ENCODE measurements at places on chromosomes 7 and 10. TPM values are rescaled to one million over a fixed set of nuclear protein-coding genes. Genes with fewer than 3 reads are reported as not detected.

DNA sequence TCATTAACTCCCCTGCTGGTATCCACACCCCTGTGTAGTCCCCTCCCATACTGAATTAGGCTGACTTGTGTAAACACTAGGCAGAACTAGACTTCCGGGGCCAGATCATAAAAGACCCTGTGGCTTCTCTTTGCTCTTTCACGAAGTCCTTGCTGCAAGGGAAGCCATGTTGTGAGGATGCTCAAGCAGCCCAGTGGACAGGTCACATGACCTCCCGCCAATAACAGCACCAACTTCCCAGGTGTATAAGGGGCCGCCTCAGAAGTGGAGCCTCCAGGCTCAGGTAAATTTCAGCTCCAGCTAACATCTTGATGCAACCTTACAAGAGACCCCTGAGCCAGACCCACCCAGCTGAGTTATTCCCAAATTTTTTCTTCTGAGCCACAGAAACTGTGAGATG, 11.3 kb upstream of the FOXK1 start:
- DNase-seq, result no peak

DNA sequence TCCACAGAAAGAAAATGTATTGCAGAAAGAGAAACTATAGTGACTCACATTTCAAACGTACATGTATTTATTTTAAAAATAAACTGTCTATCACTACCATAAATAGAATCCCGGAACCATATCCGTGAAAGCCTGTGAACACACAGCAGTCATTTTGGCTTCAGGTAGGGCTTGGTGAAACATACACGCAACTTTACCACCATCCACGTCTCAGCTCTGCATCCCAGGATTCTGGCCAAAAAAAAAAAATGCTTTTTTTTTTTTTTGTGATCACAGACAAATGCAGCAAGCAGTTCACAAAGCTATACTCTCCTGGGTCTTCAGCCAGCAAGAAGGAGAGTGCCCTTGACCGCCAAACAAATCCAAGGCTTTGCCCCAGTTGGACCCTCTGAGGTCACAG, 56.8 kb upstream of the OCM2 start:
- DNase-seq, result no peak

- no peak for DNase-seq
Observed at GRCh38 chr7:120684463-120684862, 173.5 kb downstream of the TSPAN12 start.

NFE2L3 gene
- 38.6 TPM for total RNA-seq

HDAC9 gene
- 2.7 TPM for total RNA-seq

Data from dermis blood vessel endothelial cell (primary cell).